ENCODE measurements at places on chromosomes 11 and 22.

GRCh38 chr22:38246046-38246658, 26.7 kb downstream of the TMEM184B start:
- no peak for DNase-seq

DNA sequence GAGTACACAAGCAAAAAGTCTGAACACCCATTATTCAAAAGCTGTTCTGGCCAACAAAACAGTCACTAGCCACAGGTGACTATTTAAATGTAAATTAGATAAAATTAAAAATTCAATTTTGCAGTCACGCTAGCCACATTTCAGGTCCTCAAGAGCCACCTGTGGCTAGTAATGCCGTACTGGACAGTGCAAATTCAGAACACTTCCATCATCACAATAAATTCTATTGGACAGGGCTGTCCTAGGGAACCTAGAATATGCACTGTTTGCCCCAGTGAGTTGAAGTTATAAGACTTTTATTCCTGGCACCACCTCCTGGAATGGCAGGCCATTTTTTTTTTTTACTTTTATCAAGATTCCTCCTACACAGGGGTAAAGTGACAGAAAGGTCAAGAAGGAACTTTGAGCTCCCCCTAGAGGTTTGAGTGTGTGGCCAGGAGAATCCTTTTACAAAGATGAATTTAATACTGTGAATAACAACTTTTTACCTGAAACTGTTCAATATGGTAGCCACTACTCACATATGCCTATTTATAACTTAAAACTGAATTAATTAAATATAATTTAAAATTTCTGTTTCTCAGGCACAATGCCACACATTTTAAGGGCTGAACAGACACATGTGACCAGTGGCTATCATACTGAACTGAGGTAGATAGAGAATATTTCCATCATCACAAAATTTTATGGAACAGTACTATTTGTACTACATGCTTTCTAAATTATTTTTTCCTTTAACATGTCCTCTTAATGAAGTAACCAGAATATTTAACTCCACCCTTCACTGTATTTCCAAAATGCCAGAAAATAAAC, 6.5 kb downstream of the MSANTD2 start:
- DNase-seq: no peak

DNA sequence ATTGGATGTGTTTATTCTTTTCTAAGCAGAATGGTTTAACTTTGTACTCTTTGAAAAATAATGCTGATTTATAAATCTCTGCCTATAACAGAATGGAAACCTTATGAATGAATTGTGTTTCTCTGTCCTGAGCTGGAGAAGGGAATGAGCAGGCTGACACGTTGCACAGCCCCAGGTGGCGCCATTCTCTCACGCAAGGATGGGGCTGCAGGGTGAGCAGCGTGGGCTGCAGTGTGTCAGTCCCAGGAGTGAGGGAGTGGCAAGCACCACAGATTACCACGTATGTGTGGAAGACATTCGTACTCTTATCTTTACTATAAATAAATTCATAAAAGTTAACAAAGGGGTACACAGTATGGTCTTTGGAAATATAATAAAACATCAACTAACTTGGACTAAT, 33.4 kb downstream of the FDX1 start:
- DNase-seq: no peak

DNA sequence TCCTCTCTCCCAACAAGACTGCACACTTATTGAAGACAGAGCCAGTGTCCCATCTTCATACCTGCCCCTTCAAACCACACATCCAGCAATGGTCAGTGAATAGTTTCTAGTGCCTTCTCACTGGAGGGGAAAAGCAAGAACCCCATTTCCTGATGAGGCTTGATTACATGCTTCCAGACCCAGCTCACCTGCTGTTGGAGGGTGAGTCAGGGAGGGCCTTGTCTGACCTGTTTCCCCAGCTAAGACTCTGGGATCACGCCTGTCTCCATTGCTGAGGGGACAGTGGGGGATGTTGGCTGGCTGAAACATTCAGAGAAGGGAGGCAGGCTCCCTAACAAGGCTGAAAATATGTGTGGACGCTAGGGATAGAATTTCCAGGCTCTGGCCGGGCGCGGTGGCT, 27.5 kb upstream of the ZDHHC13 start:
- DNase-seq: no peak
